Hepatocyte (in vitro differentiated cells): ENCODE measurements at places on chromosomes 16 and 17. TPM values are rescaled to one million over a fixed set of nuclear protein-coding genes. Genes with fewer than 3 reads are reported as not detected.

GRCh38 chr17:74748529-74749278 is at the start of gene NHERF1:
Gene NHERF1, plus strand, starts transcription at chr17:74748628. Its CDS starts 219 bp downstream, at chr17:74748847.
- H3K36me3 ChIP-seq, result no peaks in the 10 kb centered on the region
- peak within 1 kb of the TSS; percentile 98 for H3K4me3 ChIP-seq
- H3K4me1 ChIP-seq, result peaks cover 59% of the 10 kb centered on the region
- H3K27ac ChIP-seq, result peak within 1 kb of the TSS; percentile 96
- peak; percentile 98 for DNase-seq

- no peak overlapping the region for H3K4me3 ChIP-seq
- H3K27me3 ChIP-seq, result no peaks in the 10 kb centered on the region
- no peaks in the 10 kb centered on the region for H3K4me1 ChIP-seq
- no peaks in the 10 kb centered on the region for H3K36me3 ChIP-seq
- H3K27ac ChIP-seq, result no peak overlapping the region
These were observed 11.5 kb downstream of the FLII start for GRCh38 chr17:18246880-18247612.

The GP1BA gene
- total RNA-seq, result not detected in 2 replicates

- no peak overlapping the region for H3K4me3 ChIP-seq
- DNase-seq, result no peak
- no peaks in the 10 kb centered on the region for H3K36me3 ChIP-seq
These were observed 1.8 kb upstream of the APRT start for GRCh38 chr16:88813269-88814143.

- DNase-seq, result no peak
- H3K36me3 ChIP-seq, result no peaks in the 10 kb centered on the region
- no peak overlapping the region for H3K27ac ChIP-seq
- H3K4me3 ChIP-seq, result no peak overlapping the region
These were observed 100.2 kb downstream of the SEC14L1 start for GRCh38 chr17:77240976-77241375.

GRCh38 chr17:57887161-57887560 is 37.3 kb upstream of the MRPS23 start:
- H3K4me1 ChIP-seq, result peaks cover 17% of the 10 kb centered on the region
- DNase-seq, result no peak
- H3K36me3 ChIP-seq, result no peaks in the 10 kb centered on the region
- H3K4me3 ChIP-seq, result no peak overlapping the region

DNA sequence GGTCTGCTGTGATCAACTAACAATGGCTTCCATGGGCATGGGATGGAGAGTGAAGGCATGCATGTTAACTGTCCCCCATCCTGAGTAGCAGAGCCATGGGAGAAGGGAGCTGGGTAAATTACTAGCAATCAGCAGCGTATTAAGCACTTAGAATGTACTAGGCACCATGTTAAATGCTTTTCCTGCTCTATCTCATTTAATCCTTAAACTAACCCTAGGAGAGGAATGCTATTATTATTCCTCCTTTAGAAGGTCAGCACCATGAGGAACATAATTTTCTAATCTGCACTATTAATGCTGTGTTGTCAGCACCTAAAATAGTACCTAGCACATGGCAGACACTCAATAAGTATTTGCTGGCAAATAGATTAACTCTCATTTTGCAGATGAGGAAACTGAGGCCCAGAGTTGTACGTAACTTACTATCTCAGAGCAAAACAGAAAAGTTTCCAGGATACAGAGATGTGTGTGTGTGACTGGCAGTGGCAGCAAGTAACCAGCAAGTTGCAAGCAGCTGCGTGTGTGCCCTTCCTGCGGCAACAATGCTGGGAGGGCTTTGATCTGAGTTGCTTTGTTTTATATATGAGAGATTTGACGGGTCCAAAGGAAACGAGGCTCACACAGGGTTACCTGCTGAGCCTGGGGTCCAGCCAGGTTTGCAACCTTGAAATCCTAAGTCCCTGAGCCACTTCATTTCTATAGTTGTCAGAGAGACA is 6.5 kb upstream of the KLHL36 start:
- no peak overlapping the region for H3K4me3 ChIP-seq
- H3K27ac ChIP-seq, result no peak overlapping the region
